Coronary artery (tissue), 2 donors: ENCODE measurements at places on chromosomes 16 and 17.

DNA sequence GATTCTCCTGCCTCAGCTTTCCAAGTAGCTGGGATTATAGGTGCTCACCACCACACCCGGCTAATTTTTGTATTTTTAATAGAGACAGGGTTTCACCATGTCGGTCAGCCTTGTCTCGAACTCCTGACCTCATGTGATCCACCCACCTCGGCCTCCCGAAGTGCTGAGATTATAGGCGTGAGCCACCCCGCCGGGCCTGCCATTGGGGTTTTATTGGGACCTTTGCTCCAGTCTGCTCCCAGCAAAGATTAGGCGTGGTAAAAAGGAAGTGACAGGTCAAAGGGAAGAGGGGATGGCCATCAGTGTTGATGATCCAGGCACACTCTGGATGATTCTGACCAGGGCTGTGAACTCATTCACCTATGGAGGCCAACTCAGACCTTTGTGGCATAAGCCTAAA lies 20.5 kb downstream of the MYLK3 start:
- no peak for DNase-seq

GRCh38 chr17:80529904-80530292 lies 14.7 kb upstream of the RPTOR start:
- no peak for DNase-seq

GRCh38 chr17:1154704-1155103 lies 25.1 kb downstream of the ABR start:
- no peak for DNase-seq

DNA sequence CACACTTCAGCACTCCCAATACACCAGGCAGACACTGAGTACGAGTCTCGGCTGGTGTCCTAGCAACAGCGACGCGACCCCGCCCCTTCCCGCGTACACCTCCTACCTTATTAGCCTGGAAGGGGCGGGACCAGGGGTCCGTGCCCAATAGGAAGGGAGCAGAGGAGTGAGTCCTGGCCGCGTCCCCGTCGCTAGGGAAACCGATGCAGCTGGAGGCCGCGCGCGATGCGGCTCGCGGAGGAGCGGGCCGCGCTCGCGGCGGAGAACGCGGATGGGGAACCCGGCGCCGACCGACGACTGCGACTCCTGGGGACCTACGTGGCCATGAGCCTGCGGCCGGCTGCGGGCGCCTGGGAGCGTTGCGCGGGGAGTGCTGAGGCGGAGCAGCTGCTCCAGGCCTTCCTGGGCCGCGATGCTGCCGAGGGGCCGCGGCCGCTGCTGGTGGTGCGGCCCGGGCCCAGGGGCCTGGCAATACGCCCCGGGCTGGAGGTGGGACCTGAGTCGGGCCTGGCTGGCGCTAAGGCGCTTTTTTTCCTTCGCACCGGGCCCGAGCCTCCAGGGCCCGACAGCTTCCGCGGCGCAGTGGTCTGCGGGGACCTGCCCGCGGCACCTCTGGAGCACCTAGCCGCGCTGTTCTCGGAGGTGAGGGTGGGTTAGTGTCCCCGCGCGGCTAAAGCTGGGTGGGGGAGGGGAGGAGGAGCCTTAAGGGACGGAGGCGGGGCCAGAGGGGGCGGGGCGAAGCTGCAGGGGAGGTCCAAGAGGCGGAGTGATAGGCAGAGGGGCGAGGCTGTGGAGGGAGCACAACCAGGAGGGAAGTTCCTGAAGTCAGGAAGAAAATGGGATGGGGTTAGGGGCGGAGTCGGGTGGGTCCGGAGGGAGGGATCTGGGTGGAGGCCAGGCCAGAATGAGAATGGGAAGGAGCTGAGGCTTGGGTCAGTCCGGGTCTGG lies at the start of gene DNAH9:
Gene DNAH9, plus strand, starts transcription at position 197 of the 948 bp plus-strand sequence. Its CDS starts 29 bp downstream, at position 226.
- DNase-seq, result peak; percentile 90

DNA sequence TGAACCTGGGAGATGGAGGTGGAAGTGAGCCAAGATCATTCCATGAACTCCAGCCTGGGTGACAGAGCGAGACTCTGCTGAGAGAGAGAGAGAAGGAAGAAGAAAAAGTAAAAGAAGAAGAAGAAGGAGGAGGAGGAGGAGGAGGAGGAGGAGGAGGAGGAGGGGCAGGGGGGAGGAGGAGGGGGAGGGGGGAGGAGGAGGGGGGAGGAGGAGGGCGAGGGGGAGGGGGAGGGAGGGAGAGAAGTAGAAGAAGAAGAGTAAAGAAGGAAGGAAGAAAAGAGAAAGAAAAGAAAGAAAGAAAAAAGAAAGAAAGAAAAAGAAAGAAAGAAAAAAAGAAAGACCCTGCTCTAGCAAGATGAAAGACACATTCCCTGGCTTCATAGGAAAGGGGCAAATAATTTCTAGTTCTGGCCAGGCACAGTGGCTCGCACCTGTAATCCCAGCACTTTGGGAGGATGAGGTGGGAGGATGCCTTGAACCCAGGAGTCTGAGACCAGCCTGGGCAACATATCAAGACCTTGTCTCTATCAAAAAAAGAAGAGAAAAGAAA lies 23.6 kb downstream of the SOCS1 start:
- DNase-seq, result no peak

- DNase-seq, result no peak
Measured at GRCh38 chr17:64653325-64653984, 8.7 kb downstream of the SMURF2 start.

- DNase-seq, result no peak
Measured at GRCh38 chr17:10177913-10178505, 20.4 kb downstream of the GAS7 start.

GRCh38 chr16:81484908-81485624 lies 40.5 kb downstream of the CMIP start:
- DNase-seq, result no peak

DNA sequence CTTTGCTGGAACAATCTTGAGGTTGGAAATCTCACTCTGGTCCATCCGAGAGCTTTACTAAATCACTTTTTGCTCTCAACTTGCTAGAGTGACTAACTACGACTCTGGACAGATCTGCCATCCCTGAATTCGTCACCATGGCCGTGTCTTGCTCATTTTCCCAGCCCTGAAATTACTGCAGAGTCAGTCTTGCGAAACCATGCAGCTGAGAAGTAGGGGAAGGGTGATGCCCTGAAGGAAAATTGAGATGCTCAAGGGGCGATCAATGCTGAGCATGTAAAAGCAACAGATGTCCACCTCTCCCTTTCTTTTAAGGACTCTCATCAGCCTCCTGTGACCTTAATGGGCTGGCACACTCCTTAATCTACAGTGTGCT lies 18.8 kb downstream of the PCTP start:
- DNase-seq, result no peak

- DNase-seq, result no peak
Measured at GRCh38 chr16:67506468-67506867, 22.2 kb upstream of the RIPOR1 start.

- no peak for DNase-seq
Measured at GRCh38 chr17:44912763-44913544, 2.3 kb downstream of the GFAP start.

GRCh38 chr16:23952128-23952970 lies 116.6 kb downstream of the PRKCB start:
- peak; percentile 26 for DNase-seq
